ENCODE measurements at places on chromosomes 7 and 10.
A peak's percentile ranks its signal among the peaks of the same experiment; 100 is the strongest.

GRCh38 chr10:85851325-85851724 lies 515.3 kb downstream of the GRID1 start:
- DNase-seq: no peak

DNA sequence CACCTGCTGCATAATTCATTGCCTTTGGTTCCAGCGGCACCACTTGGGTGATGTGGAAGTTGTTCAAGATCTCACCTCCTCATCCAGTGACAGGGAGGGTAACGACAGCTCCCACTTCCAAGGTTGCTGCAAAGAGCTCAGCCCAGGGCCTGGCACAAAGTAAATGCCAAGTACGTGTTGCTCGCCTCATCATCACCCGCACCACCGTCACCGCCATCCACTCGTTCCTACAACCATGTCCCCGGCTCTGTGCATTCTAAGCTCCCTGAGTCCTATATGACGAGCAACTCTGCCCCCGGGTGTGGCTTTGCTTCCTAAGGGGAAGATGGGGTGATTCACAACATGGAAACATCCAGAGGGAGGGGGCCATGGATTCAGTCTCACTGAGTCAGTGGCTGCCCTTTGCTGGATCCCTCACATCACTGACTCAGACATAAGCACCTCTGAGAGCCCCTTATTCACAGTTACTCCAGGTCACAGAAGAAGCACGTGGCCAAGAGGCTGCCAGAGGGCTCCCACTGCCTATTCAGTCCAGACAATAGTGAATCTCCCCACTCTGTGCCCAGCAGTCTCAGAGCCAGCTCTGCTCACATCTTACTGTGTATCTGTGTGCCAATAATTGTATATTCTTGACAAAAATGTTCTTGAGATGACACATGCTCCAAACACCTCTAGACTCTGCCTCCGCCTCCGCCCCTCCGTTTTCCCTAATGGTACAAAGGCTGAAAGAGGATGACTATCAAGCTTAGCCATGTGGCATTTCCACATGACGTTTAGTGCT lies 159.1 kb downstream of the GFRA1 start:
- no peak for DNase-seq

DNA sequence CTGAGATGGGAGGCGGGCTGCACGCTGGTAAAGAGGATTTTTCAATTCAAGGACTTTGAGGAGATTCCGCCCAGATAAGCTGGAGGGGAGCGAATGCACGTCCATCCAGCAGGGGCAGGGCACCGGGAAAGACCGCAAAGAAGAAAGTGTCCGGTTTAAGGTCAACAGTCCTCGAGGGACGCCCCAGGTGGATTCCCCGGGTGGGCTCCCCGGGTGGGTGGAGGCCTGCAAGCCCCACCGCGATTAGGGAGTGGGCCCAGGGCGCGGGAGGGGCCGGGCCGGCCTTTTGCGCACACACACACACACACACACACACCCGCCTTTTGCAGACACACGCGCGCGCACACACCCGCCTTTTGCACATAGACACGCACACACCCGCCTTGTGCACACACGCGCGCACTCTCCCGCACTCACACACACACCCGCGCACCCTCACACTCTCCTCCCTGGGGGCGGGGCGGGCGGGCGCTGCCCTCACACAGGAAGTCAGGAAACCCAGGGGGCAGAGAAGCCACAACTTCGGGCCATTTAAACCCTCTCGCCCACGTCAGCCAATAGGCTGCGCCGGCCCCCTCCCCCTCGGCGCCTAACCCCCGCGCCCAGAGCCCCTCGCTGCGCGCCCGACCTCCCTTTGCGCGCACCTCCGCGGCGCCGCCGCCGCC lies 615 bp downstream of the ARHGAP12 start:
- DNase-seq: peak; percentile 56

DNA sequence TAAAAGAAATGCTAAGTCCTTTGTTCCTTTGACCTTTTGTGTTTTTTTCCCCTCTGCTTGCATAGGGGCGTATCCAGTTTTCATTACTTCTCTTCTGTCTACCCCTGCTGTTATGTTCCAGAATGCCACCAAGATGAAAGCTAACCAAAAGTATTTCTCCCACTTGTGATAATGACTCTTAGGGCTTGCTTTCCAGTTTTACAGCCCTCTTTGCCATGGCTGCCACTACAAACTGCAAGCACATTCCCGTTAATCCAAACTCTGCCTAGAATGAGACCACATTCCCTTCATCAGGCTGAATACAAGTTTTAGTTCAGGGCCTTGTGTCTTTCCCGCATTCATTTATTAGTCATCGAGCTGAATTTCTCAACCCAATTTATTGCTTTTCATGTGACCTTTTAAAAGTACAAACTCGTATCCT lies 23.6 kb upstream of the CD36 start:
- DNase-seq: no peak

DNA sequence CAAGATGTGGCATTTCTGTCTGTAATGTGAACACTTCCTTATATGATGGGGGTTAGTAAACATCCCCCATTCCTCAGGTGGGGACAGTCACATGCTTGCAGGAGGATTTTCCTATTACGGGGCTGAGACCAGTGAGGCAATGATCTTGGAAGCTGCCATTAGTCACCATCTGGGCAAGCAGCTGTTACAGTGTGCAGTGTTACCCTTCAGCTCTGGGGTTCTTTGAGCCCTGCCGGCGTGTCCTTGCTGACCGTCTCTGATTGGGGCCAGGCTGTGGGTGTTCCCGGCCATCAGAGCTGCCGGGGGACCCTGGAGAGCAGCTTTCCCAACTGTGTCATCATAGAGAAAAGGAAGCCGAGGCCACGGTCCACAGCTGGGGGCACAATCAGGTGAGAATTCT lies 126.8 kb upstream of the FAM20C start:
- peak; percentile 45 for DNase-seq

DNA sequence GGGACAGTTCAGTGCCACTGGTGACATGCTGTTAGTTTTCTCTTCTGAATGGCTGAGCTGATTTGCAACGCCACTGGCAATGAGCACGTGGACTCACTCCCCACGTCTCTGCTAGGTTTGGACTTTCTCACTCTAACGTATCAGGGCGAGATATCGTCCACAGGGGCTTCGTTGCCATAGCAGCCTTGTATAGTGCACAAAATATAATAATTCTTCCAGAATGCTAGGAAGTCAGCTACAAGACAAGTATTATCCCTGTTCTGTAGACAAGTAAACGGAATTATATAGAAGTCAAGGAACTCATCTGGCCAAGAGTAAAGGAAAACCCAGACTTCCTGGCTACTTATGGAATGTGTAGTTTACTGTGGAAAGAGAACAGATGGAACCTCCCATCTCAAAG lies 226.8 kb downstream of the ARHGAP21 start:
- DNase-seq: no peak

GRCh38 chr7:108423089-108423989 lies 32.9 kb downstream of the NRCAM start:
- DNase-seq: no peak

- DNase-seq: no peak
Measured at GRCh38 chr10:1643908-1644179, 93.5 kb downstream of the ADARB2 start.

DNA sequence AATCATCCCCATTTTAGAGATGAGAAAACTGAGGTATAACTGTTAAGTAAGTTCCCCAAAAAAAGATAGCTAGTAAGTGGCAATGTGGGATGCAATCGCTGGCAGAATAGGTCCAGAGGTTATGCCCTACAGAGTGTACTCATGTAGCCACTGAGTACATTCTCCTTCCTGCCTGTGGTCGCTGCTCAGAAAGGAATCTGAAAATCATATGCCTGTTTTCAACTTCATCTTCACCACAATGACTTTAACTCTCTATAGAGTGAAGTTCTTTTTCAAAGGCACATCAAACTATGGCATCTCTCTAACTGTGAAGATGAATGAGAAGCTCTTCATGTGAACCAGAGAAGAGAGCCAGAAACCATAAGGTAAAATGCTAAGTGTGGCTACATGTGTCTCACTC lies 162.2 kb upstream of the SLC25A13 start:
- no peak for DNase-seq

DNA sequence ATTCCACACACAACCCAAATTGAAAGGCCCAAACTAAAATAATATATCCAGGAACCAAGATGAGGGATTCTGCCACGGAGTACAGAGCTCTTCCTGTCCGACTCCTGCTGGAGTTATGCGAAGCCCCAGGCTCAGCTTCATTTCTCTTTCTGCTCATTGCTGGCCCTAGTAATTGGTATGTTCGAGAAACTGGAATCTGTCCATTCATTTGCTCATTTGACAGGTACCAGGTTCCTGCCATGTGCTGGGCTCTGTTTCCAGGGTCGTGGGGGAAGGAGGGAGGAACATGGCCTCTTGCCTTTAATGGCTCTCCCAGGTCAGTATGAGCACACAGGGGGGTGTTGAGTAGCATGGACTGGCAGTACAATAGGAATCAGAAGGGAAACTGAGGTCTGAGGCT lies 179.2 kb upstream of the SHH start:
- DNase-seq: no peak

DNA sequence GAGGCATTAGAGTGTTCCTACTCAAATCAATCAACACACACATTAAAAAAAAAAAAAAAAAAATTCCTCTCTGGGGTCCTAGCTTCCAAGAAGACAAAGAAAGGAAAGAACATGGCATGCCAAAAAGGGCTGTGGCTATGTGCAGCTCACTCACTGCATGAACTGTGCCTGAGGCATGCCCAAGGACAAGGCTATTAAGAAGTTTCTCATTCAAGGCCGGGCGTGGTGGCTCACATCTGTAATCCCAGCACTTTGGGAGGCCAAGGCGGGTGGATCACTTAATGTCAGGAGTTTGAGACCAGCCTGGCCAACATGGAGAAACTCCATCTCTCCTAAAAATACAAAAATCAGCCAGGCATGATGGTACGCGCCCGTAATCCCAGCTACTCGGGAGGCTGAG lies 41.9 kb upstream of the PPP3CB start:
- DNase-seq: no peak

- DNase-seq: no peak
Measured at GRCh38 chr7:127245002-127245401, 7.7 kb downstream of the GRM8 start.

DNA sequence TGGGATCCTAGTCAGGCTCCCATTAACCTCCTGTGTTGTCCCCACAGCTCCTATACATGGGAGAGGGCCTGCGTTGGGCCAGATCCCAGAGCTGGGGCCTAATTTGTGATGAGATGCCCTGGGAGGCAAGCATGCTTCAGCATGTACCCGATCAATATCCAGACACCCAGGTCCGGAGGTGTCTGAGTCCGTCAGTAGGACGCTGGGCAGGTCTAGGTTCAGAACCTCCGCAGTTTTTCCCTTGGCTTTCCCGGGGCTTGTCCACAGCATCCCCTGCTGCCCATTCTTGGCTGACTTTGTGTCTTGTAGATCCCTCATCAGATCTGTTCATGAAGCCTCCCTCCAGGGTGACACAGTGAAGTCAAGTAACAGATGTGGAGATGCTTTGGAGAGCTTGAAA lies 32.7 kb upstream of the RBAK start:
- no peak for DNase-seq

DNA sequence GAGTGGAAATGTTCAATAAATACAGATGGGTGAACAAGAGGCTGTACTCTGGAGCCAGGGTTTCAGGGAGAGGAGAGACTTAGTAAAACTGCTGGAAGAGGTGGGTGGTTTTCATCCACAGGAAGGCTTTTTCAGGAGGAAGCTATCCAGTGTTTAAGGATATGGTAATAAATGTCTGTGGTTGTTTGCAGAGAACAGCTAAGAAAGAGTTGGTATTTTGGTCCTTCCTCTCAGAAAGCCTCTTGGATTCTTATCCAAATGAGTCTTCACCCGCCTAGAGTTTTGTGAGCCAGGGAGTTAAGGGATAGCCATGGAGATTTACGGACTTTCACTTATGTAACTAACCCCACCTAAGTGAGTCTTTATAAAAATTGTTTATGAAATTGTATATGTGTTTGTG lies 95.7 kb downstream of the GNAI1 start:
- DNase-seq: no peak

- no peak for DNase-seq
Measured at GRCh38 chr7:86775203-86775602, 131.5 kb downstream of the GRM3 start.

- DNase-seq: no peak
Measured at GRCh38 chr7:30351724-30352123, 67.3 kb downstream of the ZNRF2 start.

DNA sequence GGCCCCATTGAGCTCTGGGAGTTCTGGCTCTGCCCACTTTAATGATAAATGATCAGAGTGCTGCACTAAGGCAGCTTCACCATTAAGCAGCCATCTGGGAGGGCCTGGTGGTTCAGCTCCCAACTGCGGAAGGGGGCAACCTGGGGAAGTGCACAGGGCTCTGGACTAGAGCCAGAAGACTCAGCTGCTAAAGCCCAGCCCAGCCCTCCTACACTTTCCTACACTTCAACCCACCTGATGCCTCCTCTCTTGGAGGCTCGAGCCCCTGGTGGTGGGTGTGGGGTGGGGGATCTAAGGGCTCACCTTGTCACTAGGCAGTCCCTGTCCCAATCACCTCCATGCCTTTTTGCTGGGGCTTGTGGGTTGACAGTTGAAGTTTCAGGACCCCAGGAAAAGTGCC lies 60.6 kb upstream of the ANTXRL start:
- no peak for DNase-seq

DNA sequence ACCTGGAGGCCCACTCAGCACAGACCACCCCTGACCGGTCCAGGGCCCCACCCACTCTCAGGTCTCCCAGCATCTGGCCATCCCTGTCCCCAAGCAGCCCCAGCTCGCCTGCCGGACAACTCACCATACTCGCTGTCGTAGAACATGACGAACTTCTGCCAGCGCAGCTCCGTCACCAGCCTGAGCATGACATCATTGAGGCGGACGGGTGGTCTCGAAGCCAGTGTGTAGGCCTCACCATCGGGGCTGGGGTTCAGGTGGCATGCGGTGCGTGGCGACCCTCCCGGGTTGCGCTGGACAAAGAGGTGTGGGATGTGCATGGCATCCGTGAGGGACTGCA lies 160.4 kb downstream of the GRID1 start:
- no peak for DNase-seq

GRCh38 chr10:91214911-91215310 lies 5.6 kb upstream of the PCGF5 start:
- DNase-seq: no peak

DNA sequence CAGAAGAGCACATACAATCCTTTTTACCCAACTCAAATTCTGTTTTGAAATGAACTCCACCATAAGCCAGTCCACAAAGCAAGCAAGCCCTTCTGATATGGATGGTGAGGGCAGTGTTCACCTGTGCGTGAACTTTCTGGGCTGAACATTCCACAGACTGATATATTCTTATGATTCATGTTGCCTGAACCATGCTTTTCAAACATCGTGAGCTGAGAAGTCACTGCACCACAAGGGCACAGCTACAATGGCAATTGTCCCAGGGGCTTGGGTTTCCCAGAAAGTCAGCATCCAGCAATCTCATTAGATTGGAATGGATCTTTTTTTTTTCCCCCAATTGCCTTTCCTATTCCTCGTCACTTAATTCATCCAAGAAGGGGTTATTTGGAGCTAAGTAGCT lies 86.9 kb upstream of the ZNF438 start:
- DNase-seq: peak; percentile 51
